ENCODE measurements at places on chromosomes 16 and 17.

DNA sequence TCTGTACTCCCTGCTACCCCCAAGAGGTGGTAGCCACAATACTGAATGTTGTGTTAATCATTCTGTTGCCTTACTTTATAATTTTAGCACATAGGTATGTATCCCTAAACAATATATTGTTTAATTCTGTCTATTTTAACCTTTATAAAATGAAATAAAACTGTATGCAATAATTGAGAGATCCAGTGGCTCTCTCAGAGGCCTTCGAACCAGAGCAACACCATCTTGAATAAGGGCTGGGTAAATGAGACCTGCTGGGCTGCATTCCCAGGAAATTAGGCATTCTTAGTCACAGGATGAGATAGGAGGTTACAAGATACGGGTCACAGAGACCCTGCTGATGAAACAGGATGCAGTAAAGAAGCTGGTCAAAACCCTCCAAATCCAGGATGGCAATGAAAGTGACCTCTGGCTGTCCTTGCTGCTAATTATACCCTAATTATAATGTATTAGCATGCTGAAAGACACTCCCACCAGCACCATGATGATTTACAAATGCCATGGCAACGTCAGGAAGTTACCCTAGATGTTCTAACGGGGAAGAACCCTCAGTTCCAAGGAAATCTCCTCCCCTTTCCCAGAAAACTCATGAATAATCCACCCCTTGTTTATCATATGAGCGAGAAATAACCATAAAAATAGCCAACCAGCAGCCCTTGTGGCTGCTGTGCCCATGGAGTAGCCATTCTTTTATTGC lies 2.0 kb upstream of the CANT1 start:
- DNase-seq = no peak

DNA sequence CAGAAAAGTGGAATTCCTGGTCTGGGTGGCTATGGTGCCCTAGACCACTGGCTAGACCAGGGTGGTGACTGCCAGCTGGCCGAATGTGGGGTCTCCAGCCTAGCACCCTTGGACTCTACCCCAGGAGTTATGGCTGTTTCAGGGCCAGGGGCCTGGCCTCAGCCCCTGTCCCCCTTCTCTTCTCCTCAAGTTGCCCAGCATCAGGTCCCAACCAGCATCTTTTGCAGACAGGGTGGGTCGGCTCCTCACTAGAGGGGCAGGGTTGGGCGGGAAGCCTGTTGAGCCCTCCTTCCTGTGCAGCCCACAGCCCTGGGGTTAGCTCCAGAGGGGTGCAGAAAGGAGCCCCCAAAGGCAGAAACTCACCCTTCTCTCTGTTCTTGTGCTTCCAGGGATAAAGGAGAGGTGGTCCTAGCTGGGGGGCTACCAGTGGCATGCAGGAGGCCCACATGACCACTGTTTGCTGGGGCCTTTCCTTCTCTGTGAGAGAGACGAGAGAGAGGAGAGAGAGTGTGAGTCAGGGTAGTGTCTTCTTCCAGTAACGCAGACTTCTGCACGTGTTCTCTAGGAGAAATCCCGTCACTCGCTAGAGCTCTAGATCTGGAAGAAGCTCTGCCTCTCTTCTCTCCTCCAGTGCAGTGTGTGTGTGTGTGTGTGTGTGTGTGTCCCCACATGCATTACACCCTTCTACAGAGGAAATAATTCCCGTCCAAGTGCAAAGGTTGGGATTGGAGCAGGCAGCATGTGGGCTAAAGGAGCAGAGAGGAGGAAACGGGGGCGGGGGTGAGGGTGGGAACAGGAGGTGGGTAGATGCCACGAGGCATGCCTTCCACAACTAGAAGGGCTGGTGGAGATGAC lies 209.4 kb downstream of the SEC14L1 start:
- no peak for DNase-seq

DNA sequence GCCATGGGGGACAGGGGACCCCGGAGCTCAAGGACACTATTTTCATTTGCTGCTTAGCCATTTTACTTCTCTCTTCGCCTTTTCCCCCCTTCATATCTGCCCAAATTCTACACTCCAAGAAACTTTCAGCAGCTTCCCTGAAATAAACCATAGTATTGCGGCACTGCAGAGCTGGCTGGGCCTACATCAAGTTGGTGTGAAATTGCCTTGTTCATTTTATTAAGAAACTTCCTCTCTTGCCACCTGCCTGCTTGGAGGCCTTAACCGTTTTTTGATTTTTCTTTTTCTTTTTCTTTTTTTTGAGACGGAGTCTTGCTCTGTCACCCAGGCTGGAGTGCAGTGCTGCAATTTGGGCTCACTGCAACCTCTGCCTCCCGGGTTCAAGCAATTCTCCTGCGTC lies 7.4 kb upstream of the CPNE2 start:
- DNase-seq = no peak

DNA sequence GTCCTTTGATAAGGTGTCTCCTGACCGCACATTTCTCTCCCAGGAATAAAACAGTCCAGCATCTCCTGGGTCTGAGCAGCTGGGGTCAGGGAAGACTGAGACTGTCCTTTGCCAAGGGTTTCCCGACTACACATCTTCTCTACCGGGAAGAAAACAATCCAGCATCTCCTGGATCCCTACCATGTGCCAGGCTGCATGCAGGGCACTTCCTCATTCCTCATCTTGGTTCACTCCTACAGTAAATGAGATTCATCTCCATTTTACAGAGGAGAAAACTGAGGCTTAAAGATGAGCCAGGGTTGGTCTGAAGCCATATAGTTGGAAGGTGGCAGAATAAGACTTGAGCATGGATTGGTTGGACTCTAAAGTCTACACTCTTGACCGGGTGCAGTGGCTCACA lies 36.7 kb downstream of the NOG start:
- DNase-seq = no peak

DNA sequence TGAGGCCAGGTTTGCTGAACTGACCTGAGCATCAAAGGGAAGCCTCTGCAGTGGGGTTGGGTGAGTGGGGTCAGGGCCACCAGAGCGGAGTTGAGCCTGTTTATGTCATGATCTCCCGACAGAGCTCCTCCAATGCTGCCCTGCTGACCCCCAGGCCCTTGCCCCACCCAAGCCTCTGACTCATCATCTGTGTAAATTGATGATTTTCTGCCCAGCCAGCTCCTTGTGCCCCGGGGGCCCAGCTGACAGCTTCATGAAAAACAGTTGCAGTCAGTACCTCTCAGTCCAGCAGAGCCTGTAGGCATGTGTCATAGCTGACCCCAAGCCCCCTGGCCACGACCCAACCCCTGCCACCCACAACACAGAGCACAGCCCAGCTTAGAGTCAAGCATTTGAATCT lies 134.9 kb downstream of the CCT6B start:
- DNase-seq = no peak

DNA sequence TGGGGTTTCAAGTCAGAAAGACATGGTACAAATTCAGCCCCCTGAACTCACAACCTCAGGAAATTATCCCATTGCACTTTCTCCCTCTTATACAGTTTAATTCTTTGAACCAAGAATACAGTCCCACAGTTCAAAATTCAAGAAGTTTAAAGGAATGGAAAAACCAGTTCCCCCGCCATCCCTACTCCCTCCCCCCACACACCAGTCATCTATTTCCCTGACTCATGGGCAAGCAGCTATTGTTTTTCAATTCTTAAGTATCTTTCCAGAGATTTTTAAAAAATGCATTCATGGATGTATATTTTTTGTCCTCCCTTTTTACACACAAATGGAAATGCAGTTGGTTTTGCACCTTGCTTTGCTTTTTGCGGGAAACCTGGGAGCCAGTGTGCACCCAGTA lies 7.3 kb downstream of the SYCE1L start:
- no peak for DNase-seq

DNA sequence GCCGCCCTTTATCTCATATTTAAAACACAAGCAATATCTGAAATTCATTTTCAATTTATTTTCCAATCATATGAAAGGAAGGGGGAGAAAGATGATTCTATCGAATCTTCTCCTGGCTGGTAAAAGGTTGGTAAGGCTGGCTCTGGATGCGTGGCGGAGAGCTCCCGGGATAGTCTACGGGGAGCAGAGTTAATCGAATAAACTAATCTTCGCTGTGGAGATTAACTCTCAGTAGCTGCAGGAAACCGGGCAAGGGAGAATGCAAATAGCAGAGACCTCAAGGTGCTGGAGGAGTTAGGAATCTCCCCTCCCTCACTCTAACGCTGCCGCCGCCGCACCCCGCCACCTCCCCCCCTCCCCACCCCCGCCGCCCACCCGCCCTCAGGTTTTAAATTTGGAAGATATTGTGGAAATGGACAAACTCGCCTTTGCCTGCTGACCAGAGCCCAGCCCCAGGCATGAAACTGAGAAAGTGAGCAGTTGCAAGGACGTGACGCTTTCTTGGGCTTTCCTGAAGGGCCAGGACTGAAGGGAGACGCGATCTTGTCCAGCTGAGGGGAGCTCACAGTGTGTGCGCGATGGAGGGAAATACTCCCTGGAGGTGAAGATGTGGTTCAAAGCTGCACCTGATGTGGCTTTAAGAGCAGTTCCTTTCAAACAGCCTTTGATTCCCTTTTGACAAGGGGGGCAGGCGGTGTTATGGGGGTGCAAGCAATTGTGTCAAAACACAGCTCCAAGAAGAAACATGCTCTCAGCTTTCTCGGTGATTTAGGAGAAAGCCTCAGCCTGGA lies 308.2 kb upstream of the IRX3 start:
- DNase-seq = no peak

DNA sequence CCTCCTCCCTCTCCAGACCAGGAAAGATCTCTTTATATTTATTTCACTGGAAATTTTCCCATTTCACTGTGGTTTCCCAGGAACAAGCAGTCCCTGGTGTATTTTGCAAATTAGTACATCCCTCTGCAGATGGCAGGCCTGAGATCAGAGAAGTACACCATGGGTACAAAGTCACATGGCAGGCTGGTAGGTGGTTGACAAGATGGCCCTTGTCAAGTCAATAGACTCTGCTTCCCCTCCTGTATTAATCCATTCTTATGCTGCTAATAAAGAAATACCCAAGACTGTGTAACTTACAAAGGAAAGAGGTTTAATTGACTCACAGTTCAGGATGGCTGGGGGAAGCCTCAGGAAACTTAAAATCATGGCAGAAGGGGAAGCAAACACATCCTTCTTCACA lies 51.6 kb upstream of the KSR1 start:
- DNase-seq = no peak

- DNase-seq = no peak
Observed at GRCh38 chr17:27609611-27610303, 21.2 kb upstream of the LGALS9 start.

DNA sequence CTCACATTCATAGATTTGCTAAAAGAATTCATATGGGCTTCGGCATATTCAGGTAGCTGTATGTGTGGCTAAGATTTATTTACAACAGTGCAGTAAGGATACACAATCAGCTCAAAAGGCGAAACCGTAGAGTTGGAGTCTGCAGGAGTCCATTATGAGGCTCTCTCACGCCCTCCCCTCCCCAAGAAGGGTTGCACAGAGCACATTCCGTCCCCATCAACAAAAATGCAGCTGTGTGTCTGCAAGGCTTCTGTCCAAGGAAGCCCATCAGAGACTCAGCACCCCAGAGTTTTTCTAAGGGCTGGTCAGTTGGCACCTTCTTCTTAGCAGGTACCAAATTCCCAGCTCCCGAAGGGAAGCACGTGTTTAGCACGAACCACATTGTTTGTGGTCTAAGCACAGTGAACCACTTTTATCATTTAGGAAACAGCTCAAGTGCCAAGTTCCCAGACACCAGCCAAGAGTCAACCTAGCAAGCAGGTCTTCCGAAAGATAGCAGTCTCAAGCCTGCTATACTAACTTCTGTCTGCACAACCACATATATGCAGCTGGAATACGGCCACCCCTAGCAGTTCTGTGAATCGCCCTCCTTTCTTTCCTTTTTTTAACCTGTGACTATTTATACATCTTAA lies 28.5 kb upstream of the MEAK7 start:
- no peak for DNase-seq

DNA sequence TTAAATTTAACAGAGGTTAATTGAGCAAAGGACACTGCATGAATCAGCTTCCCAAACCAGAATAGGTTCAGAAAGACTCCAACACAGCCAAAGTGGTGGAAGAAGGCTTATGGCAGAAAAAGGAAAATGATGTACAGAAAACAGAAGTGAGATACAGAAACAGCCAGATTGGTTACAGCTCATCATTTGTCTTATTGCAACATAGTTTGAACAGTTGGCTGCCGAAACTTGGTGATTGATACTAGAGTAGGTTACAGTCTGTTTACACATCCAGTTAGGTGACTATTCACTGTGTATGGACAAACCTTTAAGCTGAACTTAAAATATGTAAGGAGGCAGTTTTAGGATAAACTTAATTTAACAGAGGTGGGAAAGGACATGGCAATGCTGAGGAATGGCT lies 18.3 kb downstream of the TMEM100 start:
- DNase-seq = no peak

GRCh38 chr16:23976524-23976923 lies 140.7 kb downstream of the PRKCB start:
- no peak for DNase-seq

DNA sequence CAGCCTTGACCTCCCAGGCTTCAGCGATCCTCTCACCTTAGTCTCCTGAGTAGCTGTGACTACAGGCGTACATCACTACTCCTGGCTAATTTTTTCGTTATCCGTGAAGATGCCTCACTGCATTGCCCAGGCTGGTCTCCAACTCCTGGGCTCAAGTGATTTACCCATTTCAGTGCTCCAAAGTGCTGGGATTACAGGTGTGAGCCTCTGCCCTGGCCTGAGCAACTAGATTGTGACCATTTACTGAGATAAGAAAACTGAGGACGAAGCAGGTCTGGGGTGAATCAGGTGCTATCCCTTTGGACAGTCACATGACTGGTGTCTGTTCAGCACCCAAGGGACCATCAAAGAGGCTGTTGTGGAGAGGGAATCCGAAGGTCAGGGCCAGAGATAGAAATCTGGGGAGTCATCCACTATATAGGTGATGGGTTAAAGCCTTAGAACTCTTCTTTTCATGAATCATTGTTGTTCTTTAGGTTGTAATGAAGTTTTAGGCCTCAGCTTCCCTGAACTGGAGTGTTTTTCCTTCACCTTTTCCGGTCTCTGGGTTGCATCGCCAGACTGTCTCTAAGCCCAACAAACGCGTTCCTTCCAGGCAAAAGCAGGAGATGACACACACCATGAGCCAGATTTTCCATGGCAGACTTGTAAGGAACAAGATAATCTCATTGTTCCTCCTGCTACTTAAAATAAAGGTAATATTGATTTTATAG lies 62.5 kb downstream of the FTO start:
- no peak for DNase-seq

DNA sequence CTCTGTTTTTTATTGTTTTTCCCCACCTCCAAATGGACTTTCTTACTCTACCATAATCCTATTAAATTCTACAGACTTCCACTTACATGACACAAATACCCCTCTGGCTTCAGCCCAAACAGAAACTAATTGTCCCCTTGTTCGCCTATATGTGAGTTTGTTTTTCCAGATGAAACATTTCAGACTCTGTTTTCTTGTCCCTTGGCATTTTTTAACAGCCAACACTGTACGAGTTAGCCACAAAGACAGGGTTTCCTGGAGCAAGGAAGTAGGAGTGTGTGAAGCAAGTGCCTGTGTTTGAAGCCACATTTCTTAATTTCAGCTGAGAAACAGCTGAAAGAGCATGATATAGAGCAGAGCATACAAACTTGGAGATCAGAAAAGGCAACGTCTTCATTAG lies 382.2 kb upstream of the CDH5 start:
- no peak for DNase-seq

GRCh38 chr17:35080536-35080935 lies 17.0 kb upstream of the RFFL start:
- DNase-seq = no peak
